Stimulated activated CD8-positive, alpha-beta memory T cell treated with anti-CD3 and anti-CD28 coated beads, Interleukin-4, amount 100 ng/mL, for 4 hours (primary cell): ENCODE measurements at places on chromosomes 5 and 9.

GRCh38 chr9:27485158-27485557 lies 38.9 kb upstream of the IFNK start:
- DNase-seq: no peak

- no peak for DNase-seq
These were observed 16.4 kb downstream of the SLCO4C1 start for GRCh38 chr5:102279711-102280110.

- no peak for DNase-seq
These were observed 108.3 kb downstream of the DENND1A start for GRCh38 chr9:123821619-123822018.

- DNase-seq: no peak
These were observed 7.5 kb upstream of the DPYSL3 start for GRCh38 chr5:147517383-147517782.

- DNase-seq: no peak
These were observed 19.6 kb upstream of the RNF20 start for GRCh38 chr9:101514071-101514470.

GRCh38 chr5:175747539-175748060 lies 89.7 kb downstream of the HRH2 start:
- DNase-seq: no peak

DNA sequence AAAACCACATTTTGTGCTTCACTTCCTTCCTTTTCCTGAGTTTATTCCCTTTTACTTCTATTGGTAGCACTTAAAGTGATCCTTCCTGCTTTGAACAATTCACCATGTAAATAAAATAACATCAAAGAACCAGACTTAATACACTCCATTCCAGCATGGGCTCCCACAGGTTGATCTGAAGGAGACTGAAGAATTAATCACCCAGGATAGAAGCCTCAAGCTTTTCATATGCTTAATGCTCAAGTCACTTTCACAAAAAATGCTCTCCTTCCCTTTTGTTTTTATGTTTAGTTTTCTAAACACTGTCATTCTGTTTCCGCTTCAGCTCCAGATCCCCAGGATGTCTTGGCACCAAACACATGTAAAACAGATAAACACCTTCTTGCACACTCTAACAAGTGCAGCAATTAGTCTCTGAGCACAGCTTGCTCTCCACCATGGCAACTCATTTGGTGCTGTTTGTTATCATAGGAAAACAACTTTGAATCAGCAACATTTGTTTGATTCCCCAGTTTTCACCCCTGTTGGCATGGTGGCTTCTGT lies 37.0 kb downstream of the DMRTA1 start:
- DNase-seq: no peak

DNA sequence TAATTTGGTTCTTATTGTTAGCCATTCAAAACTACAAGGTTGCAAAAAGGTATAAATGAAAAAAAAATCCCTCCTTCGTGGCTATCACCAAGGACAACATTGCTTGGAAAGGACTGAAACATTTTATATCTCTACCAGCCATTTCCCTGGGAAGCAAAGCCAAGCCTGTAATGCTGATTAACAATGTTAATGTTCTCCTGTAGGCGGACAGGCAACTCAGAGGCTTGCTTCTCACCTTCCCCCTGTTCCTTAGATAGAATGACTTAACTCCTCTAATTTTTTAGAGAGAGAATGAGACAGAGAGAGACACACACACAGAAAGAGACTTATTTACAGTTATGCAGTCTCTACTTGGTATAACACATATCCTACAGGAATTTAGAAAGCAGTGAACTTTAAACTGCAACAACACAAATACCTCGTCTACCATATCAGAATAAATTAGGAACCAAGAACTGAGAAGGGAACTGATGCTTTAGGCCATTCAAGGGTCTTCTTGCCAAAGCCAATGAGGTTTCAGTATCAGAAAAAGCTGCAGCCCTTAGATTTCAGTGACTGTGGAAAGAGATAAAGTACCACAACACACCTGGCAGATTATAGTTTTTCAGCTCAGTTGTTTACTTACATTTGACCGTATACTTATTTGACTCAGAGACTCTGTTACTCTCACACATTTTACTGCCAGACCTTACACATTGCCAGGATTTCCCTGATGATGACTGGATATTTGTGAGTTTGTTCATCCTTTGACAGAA lies 20.9 kb upstream of the MAN2A1 start:
- no peak for DNase-seq

- DNase-seq: no peak
These were observed 6.3 kb downstream of the IFNA21 start for GRCh38 chr9:21160178-21160577.

GRCh38 chr9:111985315-111985714 lies 88.7 kb downstream of the UGCG start:
- no peak for DNase-seq

DNA sequence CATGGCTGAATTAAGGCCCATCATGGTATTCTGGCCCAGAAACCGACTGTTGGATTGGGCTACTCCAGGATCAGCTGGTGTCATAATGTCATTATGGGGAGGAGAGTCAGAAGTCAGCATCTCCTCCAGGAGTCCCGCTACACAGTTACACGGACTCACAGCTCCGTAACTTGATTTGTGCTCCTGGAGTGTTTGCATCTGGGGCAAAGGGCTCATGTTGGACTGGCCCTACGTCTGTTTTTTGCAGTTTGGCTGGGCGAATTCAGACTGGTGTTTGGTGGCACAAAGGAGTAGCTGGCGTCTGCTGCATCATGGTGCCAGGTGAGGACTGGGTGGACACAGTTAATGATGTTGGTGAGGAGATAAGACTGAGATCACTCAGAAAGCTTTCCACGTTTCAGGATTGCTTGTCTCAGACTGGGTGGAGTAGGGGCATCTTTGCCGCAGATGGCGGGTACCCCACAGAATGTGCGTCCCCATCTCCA lies 31.3 kb downstream of the OR2V1 start:
- DNase-seq: no peak

- no peak for DNase-seq
These were observed 39.6 kb downstream of the ADCY2 start for GRCh38 chr5:7435503-7435902.

DNA sequence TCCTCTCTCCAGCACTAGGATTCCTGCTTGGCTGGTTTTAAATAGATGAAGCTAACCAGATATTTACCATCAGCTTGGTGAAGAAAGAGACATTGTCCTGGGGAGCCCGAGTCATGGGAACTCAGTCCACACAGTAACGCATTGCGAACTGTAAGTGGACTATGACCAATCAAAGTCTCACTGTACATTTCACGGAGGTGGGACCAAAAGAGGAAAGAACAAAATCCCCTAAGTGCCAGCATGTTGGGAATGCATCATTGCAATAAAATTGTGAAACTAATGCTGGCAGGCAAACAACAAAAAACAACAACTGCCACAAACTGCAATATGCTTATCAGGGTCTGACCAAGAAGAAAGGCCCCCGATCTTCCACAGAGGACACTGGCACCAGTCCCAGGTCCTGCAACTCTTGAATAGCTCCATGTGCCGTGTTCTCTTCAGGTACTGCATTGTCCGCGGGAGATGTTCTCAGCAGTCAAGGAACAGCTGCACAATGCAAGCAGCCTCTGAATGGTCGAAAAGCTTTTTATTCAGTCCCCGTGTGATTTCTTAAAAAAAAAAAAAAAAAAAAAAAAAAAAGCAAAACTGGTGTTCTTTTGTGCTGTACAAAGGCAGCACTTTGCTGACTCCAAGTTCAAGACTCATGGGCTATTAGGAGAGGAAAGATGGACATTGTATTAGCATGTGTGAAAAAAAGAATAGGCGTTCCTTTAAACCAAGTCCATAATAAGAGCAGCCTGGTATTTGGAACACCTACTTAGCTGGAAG lies 38.1 kb downstream of the SEMA6A start:
- no peak for DNase-seq

- DNase-seq: no peak
These were observed 2.5 kb upstream of the NEK6 start for GRCh38 chr9:124255222-124255621.

GRCh38 chr9:81771571-81771970 lies 82.2 kb upstream of the TLE1 start:
- DNase-seq: no peak

DNA sequence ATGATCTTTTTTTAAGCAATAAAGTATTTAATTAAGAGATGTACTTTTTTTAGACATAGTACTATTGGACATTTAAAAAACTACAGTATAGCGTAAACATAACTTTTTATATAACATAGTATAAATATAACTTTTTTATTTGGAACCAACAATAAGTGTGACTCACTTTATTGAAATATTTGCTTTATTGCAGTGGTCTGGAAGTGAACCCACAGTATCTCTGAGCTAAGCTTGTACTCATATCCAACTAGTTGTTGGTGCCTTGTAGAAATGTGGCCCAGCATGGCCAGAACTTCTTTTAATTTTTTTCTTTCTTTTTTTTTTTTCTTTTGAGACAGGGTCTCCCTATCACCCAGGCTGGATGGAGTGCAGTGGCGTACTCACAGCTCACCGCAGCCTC lies 61.5 kb upstream of the GALNT10 start:
- no peak for DNase-seq

- DNase-seq: no peak
These were observed 4.9 kb upstream of the AMACR start for GRCh38 chr5:34012791-34013190.

- no peak for DNase-seq
These were observed 219.6 kb downstream of the DENND1A start for GRCh38 chr9:123710299-123710698.

DNA sequence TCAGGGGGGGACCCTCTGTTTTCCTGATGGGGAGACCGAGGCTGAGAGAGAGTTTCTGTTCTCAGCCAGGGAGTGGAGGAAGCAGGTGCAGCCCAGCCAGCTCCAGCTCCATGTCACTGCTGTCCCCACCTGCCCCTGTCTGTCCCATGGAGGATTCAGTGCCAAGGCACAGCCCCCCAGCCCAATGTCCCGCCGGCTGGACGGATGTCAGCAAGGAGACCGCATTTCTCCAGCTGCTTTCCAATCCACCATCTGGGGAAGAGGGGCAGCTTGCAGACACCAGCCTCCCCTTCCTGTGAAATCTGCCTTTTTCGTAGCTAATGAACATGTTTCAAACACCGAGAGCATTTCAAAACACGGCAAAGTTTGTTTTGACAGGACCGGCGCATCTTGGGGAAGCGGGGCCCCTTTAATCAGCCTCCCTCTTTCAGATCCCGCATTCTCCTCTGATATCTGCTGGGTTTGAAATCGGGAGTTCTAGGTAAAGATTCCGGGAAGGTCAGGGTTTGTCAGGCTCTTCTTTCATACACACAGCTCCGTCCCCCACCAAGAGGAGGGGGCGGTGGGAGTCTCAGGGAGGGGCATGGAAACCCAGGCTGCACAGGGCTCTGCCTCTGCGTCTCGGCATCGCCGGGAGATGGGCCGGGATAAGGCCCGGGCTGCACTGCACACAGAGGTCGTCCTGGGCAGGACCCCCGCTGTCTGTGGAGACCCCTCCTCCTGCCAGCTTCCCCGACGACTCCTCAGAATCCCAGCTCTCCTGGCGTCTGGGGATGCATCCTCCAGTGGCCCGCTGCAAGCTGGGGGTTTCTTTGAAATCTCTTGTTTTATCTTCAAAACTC lies 74.8 kb downstream of the NEK6 start:
- no peak for DNase-seq

DNA sequence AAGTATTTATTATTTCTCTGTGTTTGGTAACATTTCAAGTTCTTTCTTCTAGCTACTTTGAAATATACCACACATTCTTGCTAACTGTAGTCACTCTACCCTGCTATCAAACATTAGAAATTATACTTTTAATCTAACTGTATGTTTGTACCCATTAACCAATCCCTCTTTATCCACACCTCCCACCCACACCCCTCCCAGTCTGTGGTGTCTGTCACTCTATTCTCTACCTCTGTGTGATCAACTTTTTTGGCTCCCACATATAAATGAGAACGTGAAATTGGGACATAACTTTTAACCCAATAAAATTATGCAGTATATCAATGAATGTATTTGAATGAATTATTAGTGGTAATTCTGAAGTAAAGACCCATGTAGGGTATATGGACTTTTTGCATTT lies 79.7 kb downstream of the PBX3 start:
- no peak for DNase-seq

- no peak for DNase-seq
These were observed 170.7 kb upstream of the IRX1 start for GRCh38 chr5:3424946-3425345.

GRCh38 chr5:68352166-68352565 lies 136.6 kb downstream of the PIK3R1 start:
- no peak for DNase-seq

DNA sequence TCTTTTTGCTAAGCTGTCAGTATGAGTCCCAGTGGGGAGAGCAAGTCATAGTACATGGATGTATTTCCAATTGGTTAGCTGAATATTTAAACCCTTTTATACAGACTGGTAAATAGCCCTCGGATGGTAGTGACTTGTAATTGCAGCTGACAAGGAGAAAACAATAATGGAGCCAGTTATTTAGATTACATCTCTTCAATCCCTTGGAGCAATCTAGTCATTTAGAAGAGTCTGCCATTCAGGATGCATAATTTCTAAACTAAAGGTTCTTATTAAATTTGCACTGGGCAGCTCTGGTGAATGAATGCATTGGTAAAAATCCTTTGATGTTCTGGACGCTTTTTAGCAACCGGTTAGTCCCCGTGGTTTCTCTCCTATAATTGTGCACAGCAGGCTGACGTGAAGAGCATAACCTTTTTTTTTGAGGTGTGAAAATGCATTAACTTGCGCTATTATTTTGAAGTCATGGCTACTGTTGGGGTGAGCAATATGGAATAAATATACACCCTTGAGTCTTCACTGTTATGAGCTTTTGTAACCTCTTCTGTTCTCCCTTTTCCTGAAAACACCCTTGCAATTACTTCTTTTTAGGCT lies 158.6 kb upstream of the CD180 start:
- DNase-seq: no peak
